ENCODE measurements at places on chromosomes 7 and 10.

DNA sequence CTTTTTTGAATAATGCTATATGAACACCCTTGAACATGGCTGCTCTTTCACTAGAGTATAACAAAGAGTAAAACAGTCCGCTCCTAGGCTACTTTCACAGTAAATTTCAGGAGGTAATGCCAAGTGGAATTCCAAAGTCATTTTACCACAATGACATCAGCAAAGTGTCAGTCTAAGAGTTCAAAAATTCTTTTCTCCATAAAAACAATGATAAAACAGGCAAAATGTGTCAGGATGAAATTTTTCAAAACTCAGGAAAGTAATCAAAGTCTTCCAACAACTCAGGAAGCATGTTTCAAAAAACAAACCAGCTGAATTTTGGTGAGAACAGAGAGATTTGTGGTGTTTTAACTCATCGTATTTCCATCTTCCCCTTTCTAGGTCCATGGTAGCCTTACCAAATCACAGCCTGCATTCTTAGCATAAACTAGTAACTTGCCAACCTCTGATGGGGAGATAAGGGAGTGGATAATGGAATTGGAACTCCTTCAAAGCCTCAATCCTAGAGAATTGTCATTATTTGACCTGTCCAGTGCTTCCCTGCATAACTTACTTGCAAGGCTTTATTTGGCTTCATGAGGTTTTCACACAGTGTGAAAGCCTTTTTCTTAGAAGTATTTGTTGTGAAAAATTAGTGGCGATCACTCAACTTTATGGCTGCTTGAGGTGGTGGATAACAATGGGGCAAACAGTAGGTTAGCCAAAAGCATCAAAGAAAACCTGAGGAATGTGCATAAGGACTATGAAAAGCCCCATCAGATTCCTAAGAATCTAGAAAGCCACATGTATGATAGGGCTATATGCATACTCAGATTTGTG lies 302.7 kb downstream of the HDAC9 start:
- DNase-seq = no peak

DNA sequence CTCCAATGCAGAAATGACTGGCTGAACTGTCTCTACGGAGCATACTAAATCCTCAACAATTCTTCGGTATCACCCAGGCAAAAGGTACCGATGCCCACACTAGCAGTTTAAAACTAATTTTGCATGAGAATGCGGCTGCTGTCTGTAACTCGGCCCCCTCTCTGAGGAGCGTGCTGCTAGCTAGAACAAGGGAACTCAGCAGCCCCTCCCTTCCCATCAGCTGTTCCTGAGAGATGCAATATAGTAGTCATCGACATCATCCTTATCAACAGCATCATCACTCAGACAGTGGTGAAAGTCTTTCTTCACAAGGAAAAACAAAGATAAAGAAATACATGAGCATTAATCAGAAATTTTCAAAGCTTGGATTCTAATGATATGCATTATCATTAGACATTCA lies 189.1 kb upstream of the FRMD4A start:
- no peak for DNase-seq

GRCh38 chr10:119388849-119389345 lies 153.6 kb downstream of the RGS10 start:
- DNase-seq = no peak

GRCh38 chr10:10785627-10786026 lies 232.0 kb upstream of the CELF2 start:
- DNase-seq = no peak

DNA sequence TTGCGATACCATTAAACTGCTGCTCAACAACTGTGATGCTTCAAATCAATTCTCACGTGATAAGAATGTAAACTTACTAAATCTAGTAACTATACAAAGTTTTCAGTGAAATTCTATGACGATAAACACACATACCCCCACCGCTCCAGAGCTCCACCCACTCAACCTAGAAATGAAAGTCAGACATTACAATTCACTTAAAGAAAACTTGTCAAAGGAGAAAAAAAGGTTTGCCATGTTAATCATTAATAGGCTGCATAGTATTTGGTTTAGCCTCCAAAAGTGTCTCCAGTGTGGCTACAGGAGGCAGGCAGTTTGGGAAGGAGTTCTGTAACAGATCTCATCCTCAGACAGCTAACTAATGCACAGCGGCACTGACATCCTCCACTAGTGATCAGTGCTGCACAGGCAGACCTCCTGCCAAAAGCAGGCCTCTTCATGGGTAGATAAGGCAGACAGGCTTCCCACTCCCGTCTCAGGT lies 3.1 kb downstream of the HERPUD2 start:
- peak; percentile 60 for DNase-seq

DNA sequence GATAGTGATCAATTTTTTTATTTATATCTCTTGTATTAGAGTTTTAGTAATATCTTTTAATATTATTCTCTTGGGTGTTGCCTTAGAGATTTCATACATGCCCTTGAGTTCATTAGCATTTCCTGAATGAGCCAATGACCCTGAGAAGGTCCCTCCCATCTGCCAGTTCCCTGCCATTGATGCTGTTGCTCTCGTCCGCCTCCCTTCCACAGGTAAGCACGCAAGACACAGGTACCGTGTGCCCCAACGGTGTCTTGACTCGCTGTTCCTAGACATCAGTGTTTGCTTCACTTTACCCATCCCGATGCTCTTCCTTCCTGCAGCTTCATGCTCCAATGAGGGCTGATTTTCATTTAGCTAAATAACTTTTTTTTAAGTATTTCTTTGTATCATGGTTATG lies 19.7 kb upstream of the PWWP2B start:
- no peak for DNase-seq

- DNase-seq = no peak
Observed at GRCh38 chr7:82675396-82675795, 231.8 kb upstream of the CACNA2D1 start.

GRCh38 chr7:50712252-50713122 lies 70.2 kb downstream of the GRB10 start:
- no peak for DNase-seq

- no peak for DNase-seq
Observed at GRCh38 chr10:123621492-123621891, 44.7 kb upstream of the GPR26 start.

GRCh38 chr10:6124666-6125065 lies 35.8 kb downstream of the RBM17 start:
- DNase-seq = no peak

DNA sequence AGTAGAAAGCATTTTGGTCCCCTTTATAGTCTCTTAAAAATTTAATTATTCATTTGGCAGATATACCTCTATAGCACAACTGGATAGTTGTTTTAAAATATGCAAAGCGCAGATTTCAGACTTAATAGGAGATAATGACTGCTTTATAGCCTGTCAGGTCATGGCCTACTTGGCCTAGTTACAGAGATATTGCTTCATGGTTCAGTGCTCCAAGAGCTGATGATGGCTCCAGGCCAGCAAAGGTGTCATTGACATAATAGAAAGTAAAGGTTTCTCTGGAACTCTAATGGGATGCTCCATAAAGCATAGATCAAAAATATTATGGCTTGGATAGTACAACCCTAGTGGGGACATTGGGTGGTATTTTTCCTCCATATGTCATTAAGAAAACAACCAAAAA lies 285.7 kb downstream of the NXPH1 start:
- DNase-seq = no peak

- no peak for DNase-seq
Observed at GRCh38 chr7:122198581-122198980, 54.5 kb upstream of the AASS start.

DNA sequence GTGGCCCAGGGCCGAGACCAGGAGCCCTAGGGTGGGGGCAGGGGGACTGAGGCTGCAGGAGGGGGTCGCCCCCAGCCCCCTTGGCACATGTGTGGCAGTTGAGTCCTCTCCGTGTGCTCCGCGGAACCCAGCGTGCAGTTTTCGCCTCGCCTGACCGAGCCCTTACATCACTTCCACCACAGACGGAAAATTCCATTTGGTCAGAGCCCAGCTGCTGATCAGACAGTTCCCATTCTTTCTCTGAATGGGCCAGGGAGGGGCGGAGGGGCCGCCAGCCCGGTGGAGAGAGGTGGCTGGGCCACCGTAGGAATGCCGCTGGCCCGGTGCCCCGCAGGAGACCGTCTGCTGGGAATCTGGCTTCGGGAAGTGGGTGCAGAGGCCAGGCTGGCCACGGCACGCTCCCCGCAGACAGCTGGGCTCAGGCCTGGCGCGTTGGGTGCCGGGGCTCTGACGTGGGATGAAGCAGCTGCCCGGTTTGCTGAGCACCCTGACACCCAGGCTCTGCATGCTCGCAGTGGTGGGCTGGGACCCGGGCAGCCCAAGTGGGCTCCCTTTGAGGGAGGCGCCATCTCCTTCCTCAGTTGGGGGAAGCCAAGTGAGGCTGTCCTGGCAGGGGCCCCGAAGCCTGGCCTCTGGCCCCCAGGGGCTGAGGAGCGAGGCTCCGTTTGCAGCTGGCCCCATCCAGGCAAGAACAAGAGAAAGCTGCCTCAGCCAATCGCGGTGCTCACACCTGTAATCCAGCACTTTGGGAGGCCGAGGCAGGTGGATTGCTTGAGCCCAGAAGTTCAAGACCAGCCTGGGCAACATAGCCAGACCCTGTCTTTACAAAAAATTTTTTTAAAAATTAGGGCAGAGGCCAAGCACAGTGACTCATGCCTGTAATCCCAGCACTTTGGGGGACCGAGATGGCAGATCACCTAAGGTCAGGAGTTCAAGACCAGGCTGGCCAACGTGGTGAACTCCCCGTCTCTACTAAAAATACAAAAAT lies 9.9 kb downstream of the TTYH3 start:
- no peak for DNase-seq

DNA sequence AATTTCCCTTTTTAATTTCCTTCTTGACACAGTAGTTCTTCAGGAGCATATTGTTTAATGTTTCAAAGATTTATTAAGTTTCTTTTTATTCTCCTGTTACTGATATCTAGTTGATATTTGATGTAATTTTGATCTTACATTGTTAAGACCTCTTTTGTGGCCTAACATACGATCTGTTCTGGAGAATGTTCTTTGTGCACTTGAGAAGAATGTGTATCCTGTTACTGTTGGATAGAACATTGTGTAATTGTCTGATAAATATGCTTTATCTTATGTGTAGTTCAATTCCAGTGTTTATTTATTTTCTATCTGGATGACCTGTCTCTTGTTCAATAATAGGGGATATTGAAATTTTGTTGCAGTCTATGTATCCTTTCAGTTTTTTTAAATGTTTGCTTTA lies 106.7 kb downstream of the ITGB1 start:
- no peak for DNase-seq

DNA sequence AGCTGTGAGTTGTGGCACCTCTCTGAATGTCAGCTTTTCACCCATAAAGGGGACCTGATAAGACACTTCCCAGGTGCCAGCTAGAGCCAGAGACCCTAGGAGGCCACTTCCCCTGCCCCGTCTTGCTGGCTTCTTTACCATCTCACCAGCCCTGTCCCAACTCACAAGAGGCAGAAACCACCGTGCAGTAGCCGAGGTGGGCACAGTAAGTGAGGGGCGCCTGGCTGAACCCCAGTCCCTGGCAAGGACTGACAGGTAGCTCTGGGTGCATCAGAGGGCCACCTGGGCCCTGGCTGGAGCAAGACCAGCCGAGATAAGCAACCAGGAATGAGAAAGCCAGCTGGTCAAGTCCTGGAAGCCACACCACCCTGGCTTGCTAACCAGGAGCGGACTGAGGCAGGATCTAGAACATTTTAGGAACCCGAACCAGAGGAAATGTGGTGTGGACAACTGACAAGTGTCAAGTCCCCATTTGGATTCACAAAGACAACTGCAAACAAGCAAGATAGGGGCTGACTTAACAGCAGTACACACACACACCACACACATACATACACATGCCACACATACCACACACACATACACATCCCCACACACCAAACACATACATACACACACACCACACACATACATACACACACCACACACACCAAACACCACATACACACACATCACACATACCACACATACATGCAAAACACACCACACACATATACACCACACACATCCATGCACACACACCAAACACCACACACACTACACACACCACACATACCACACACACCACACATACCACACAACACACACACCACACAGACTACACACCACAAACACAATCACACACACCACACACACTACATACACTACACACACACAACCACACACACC lies 20.8 kb downstream of the OGDHL start:
- DNase-seq = no peak

GRCh38 chr7:130886438-130887135 lies 152.6 kb upstream of the KLF14 start:
- no peak for DNase-seq

DNA sequence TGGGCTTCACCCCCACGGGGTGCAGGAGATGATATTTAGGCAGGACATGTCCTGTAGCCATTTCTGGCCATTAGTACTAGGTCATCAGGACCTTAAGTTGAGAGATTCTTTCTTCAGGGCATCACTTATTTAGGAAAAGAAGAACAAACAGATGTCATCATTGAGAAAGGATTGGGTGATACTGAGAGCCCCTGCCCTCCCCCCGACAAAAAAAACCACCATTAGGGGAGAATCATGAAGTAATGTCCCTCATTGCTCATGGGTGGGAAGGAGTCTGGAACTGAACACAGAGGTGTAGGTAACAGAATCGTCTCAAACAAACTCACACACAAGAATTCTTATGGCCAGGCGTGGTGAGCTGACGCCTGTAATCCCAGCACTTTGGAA lies 6.4 kb upstream of the ORAI2 start:
- no peak for DNase-seq

GRCh38 chr7:8152489-8153192 lies 109.3 kb downstream of the ICA1 start:
- DNase-seq = no peak

- DNase-seq = peak; percentile 18
Observed at GRCh38 chr7:8724080-8724718, 290.8 kb downstream of the NXPH1 start.

DNA sequence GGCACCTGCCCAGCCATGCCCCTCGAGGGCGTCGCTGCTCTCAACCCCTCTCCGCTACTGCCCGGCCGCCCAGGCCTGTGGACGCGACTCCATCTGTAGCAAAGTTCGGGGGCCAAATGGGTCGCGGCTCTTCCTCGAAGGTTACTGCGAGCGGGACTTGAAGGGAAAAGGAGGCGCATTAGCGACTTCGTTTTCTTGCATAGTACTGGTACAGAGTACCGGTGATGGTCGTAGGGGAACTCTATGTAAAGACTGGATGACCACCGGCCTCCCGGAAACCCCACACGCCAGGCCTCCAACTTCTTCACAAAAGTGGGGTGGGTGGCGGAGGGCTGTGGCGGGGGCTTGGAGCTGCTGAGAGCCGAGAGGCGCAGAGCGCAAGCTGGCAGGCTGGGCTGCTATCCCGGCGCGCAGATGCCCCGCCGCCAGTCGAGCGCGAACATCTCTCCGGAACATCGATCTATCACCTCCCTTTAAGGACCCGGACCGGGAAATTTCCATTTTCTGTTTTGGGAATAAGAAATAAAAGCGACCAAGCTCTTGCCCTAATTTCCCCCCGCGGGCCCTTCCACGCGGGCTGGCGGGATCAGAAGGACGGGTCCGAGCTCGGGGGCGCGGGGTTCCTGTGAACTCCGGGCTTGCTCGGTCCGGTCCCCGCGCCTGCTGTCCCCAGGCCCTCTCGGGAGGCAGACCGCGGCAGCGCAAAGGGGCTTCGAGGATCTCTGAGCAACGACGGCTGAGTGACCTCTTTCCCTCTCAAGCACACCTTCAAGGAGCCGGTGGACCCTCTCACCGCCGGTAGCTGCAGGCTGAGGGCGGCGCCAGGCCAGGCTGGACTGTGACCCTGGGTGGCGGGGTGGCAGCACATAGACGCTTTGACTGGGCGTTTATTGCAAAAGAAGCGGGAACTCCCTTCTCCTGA lies 12.2 kb upstream of the FEZF1 start:
- no peak for DNase-seq

GRCh38 chr10:94402843-94403379 lies 570 bp downstream of the TBC1D12 start:
- no peak for DNase-seq

Measured in activated CD4-positive, alpha-beta T cell treated with anti-CD3 and anti-CD28 coated beads, Interleukin-2, amount 50 U/mL, for 16 hours (primary cell).